ENCODE measurements at places on chromosomes 12 and 14.

- no peak for DNase-seq
Measured at GRCh38 chr12:52557476-52557875, 4.5 kb upstream of the KRT71 start.

DNA sequence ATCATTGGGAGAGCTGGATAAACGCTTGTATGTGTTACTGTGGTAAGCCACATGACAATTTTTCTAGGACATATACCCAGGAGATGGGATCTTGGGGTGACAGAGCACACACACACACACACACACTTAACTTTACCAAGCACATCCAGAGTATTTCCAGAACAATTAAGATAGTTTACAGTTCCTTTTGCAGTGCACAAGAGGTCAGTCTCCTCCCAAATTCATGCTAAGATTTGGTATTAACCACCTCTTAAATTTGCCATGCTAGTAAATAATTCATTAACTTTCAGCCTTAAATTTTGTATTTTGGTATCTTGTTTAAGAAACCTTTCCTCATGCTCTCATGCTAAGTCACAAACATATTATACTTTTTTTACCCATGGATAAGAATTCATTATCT is 33.9 kb upstream of the LIMA1 start:
- no peak for DNase-seq

GRCh38 chr14:72847721-72848120 is 46.2 kb downstream of the DPF3 start:
- DNase-seq: no peak

DNA sequence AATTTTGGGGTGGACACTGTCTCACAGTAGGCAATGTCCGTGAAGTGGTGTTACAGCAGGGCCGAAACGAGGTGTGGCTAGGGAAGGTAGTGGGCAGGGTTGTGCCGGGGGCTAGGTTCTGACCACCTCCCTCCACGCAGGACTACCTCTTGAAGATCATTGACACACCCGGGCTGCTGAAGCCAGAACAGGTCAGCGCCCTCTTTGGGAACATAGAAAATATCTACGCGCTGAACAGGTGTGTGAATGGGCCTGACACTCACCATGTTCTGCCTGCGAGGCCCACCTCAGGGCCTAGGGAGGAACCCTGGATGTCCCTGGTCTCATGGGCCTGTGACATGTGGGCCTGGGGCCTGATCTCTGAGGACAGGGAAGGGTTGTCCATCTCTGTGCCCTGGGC is 24.6 kb downstream of the PLEKHG3 start:
- no peak for DNase-seq

DNA sequence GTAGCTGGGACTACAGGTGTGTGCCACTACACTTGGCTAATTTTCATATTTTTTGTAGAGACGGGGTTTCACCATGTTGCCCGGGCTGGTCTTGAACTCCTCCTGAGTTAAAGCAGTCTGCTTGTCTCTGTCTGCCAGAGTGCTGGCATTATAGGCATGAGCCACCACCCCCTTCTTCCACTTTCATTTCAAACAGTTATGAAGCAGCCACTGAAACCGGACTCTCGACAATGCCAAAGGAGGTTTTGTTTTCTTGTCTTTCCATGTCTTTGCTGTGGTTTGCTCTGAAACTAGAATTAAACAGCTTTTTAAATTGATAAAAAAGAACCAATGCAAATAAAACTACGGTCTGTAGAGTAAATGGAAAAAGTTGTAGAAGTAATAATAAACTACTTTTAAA is 30.4 kb downstream of the RAP1B start:
- peak; percentile 13 for DNase-seq

Data from activated T-helper 9 cell treated with anti-CD3 and anti-CD28 coated beads, Interleukin-2, amount 50 U/mL, for 16 hours (primary cell).